Purkinje cell (primary cell): ENCODE measurements at places on chromosomes 12 and 14. TPM values are rescaled to one million over a fixed set of nuclear protein-coding genes. Genes with fewer than 3 reads are reported as not detected.

Gene TMPRSS12
- 0.73 TPM in 1 of 2 replicates, not detected in the other for polyA plus RNA-seq

Gene DPY19L2
- 9.6 and 11.5 TPM in 2 replicates for polyA plus RNA-seq

Gene DEPDC4
- polyA plus RNA-seq, result 1.1 and 11.4 TPM in 2 replicates

Gene ASPG
- not detected in 2 replicates for polyA plus RNA-seq

Gene RBP5
- polyA plus RNA-seq, result 1.4 TPM in 1 of 2 replicates, not detected in the other

Gene LRP1
- polyA plus RNA-seq, result 6.2 and 8.6 TPM in 2 replicates

Gene KRT71
- polyA plus RNA-seq, result not detected in 2 replicates

Gene FSCB
- not detected in 2 replicates for polyA plus RNA-seq

Gene ABCD2
- polyA plus RNA-seq, result 7.8 and 8.1 TPM in 2 replicates

Gene DIABLO
- 50.7 and 61.4 TPM in 2 replicates for polyA plus RNA-seq
